ENCODE measurements at places on chromosomes 13 and 19.
A peak's percentile ranks its signal among the peaks of the same experiment; 100 is the strongest.

DNA sequence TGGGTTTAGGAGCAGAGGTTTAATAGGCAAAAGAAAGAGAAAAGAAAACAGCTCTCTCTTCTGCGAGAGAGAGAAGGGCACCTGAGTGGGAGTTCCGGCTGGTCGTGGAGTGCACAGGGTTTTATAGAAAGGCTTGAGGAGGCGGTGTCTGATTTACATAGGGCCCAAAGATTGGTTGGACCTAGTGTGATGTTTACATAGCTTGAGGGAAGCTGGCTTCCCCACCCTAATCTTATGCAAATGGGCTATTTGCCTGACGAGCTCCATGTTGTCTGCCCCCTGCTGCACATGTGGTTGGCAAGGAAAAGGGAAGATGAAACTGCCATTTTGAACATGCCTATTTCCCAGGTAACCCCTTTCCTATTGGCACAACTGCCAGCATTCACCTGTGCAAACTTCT lies 21.5 kb upstream of the MEDAG start:
- DNase-seq: no peak

GRCh38 chr13:94956417-94957110 lies 244.2 kb upstream of the SOX21 start:
- no peak for DNase-seq

DNA sequence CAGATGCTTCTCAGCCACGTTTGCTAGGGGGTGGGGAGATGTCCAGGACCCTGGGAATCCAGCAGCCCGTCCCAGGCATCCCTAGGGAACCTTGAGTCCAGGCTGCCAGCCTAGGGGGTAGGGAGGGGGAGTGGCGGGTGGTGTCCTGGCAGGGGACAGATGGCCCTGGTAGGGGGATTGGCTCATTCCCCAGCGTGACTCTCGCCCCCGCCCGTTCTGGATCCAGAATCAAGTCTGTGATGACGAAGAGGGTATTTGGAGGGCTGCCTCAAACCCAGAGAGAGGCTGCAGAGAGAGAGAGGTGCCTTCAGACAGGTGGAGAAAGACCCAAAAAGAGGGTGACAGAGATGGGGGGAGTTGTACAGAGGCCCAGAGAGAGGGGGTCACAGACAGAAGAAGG lies 4.1 kb downstream of the SLC17A7 start:
- DNase-seq: no peak

DNA sequence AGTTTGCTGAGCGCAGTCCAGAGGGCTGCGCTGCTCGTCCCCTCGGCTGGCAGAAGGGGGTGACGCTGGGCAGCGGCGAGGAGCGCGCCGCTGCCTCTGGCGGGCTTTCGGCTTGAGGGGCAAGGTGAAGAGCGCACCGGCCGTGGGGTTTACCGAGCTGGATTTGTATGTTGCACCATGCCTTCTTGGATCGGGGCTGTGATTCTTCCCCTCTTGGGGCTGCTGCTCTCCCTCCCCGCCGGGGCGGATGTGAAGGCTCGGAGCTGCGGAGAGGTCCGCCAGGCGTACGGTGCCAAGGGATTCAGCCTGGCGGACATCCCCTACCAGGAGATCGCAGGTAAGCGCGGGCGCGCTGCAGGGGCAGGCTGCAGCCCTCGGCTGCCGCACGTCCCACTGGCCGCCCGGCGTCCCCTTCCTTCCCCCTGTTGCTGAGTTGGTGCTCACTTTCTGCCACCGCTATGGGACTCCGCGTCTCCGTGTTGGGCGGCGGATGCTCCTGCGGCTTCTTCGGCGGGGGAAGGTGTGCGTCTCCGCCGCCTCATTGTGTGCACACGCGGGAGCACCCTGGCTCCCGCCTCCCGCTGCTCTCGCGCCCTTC lies 772 bp downstream of the GPC6 start:
- DNase-seq: no peak

GRCh38 chr19:55369653-55370304 lies 484 bp downstream of the IL11 start:
- peak; percentile 49 for DNase-seq

DNA sequence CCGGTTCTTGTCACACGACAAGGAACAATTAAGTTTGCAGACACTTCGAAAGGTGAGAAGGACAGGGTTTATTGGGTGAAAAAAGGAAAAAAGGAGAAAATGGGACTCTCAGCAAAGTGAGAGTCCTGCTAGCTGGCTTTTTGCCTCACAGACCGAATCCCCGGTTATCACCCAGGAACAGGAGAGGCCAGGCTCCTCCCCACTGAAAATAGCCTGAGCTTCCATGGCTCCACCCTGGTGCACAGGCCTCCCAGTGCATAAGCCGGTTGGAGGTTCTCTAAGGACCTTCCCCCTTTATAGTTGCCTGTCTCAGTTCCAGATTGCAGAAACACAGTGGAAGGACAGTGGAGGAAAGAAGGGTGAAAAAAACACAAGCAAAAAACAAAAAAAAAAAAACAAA lies 571.7 kb downstream of the KCTD12 start:
- DNase-seq: no peak

- DNase-seq: no peak
Measured at GRCh38 chr19:7504684-7505083, 11.2 kb upstream of the ZNF358 start.

- no peak for DNase-seq
Measured at GRCh38 chr19:53971673-53972072, 8.9 kb downstream of the CACNG8 start.

- peak; percentile 8 for DNase-seq
Measured at GRCh38 chr19:53333066-53333462, 485 bp upstream of the ZNF845 start.

DNA sequence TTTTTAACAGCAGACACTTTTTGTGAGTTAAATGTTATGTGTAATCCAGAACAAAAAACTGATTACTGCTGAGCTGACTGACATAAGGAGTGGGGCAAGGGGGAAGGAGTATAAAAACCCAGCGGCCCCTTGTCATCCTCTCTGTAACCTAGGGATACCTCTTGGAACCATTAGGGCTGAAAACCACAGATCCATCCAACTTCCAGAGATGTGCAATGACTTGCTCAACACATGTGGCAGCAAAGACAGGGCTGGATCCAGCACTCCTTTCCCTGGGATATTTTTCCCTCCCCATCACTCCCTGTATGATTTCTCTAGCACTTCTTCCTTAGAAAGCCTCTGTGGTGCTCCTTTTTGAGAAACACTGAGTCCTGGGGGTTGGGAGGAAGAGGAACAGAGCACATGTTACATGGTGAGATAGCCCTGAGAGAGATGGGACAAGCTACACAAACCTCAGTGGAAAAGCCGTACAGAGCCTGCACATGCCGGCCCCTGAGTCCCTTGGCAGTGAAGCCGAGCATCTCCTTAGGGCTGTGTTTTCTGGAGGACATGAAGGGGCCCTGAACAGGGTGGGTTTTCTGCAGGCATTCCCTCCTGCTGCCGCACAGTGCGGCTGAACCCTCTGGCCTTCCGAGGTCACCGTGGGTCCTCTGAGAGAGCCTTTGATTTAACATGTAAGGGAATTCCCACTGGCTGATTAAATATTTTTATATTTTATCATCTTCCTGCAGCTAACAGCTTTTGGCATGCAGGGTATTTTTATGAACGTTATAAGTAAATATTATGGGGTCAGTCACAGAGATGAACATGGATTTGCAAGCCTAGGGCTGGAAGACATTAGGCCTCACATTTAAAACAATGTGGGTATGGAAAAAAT lies 219.9 kb downstream of the COG6 start:
- DNase-seq: no peak

DNA sequence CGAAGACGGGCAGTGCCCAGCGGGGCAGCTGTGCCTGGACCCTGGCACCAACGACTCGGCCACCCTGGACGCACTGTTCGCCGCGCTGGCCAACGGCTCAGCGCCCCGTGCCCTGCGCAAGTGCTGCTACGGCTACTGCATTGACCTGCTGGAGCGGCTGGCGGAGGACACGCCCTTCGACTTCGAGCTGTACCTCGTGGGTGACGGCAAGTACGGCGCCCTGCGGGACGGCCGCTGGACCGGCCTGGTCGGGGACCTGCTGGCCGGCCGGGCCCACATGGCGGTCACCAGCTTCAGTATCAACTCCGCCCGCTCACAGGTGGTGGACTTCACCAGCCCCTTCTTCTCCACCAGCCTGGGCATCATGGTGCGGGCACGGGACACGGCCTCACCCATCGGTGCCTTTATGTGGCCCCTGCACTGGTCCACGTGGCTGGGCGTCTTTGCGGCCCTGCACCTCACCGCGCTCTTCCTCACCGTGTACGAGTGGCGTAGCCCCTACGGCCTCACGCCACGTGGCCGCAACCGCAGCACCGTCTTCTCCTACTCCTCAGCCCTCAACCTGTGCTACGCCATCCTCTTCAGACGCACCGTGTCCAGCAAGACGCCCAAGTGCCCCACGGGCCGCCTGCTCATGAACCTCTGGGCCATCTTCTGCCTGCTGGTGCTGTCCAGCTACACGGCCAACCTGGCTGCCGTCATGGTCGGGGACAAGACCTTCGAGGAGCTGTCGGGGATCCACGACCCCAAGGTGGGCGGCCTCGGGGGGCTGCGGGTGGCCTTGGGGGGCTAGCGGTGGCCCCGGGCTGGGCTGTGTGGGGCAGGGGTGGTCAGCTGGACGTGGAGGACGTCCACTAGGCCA lies 4.8 kb downstream of the GRIN3B start:
- DNase-seq: no peak

- DNase-seq: no peak
Measured at GRCh38 chr13:26653310-26653709, 95.8 kb downstream of the WASF3 start.

DNA sequence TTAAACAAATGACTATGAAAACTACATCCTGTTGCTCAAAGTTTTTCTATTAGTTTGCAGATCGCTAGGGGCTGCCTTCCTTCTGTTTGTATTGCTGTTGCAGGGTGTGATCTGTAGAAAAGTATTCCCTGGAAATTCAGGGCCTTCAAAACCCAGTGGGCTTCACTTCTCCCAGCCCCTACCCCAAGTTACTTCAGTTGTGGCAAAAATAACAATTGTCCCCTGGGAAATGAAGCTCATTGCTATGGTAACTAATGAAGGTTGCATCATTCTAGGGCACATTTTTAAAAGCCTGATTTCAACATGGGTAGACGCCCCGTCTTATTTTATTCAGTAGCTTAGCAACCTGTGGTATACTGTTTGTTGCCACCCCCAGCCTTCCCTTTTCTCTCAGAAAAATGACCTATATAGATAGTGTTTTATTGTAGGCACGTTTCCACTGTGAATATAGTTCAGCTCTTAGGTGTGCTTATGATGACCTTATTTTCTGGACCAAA lies 60.9 kb downstream of the WDFY2 start:
- no peak for DNase-seq

DNA sequence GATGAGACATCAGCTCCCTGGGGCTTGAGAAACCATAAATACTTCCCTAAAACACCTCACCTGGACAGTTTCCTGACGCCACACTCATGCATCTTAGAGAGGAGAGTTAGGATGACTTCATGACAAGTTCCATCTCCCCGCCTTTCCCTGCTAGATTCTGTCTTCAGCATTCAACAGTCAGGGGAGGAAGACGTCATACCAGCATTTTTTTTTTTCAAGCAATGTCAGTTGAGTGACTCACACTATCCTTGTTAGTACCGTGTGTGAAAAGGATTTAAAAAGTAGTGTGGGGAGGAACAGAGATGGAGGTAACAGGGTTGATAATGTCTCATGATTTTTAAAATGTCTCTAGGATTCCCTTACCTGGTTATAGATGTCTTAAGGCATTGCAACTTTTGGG lies at the start of gene OR7D2:
Gene OR7D2, plus strand, starts transcription at position 79 of the 400 bp plus-strand sequence. CDS start 6,803 bp downstream, outside the sequence.
- no peak for DNase-seq

DNA sequence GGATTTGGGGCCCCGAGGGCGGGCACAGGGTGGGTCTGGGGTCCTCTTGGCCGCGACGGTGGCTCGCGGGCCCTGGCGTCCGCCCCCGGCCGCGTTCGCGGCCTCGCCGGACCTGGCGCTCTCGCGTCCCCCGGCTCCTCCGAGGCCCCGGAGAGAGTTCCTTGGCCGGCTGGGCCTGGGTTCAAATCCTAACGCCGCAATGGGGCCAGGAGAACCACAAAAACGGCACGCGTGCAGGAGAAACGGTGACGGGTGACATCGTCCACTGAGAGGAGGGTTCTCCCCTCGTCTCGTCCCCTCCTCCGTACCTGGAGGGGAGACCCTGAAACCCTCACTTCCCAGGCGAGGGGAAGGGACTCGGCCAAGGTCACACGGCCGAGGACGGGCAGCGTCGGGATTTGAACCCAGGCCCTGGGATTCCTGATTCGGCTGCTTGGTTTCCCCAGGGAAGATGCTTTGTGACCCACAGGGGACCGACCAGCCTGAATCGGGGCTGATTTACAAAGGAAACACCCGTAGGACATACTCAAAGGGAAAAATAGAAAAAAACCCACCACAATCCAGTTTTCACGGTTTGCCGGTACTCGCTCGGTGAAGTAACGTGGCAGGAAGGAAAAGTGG lies 624 bp downstream of the SAFB start:
- DNase-seq: no peak

GRCh38 chr19:5686326-5686646 lies 3.8 kb upstream of the RPL36 start:
- DNase-seq: no peak

DNA sequence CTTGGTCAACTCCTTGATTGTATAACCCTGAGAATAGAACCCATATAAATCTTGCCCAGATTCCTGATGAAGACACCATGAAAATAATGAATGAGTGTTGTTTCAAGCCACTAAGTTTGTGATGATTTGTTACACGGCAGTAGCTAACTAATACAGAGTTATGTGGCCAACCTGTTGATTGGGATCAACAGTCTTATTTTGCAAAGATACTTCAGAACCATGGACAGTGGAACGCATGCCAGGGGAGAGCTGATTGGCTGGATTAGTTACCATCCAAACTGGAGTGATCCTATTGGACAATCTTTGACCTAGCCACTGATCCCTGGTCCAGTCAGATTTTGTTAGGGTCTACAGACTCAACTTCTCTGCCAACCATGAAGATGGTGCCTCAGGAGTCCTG lies 26.6 kb downstream of the CD70 start:
- DNase-seq: no peak

DNA sequence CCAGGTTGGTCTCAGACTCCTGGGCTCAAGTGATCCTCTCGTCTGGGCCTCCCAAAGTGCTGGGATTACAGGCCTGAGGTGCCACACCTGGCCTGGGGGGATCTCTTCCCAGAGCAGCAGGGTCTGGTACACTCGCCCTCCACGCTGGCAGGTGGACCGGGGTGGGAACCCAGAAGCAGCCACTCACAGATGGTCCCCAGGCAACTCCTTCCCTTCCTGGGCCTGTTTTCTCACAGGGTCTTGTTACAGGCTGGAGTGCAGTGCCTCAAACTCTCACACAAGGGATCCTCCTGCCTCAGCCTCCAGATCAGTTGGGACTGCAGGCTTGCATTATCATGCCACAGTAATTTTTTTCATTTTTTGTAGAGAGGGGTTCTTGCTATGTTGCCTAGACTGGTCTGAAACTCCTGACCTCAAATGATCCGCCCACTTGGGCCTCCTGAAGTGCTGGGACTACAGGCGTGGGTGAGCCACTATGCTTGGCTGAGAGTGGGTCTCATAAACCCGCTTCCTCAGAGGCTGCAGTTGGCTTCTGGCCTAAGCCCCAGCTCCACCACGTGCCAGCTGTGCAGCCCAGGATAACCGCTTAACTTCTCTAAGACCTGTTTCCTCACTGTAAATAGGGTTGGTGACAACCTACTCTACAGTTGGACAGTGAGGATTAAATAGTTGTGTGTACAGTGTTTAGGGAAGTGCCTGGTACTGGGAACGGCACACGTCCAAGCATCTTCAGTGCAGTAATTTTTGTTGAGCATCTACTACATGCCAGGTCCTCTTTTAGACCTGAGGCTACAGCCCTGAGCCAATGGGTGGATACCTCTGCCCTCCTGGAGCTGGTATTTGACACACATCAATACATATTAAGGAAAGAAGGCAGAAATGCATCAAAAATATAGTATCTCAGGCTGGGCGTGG lies 871 bp upstream of the CCER2 start:
- no peak for DNase-seq
